ENCODE measurements at places on chromosomes 16 and 17.

DNA sequence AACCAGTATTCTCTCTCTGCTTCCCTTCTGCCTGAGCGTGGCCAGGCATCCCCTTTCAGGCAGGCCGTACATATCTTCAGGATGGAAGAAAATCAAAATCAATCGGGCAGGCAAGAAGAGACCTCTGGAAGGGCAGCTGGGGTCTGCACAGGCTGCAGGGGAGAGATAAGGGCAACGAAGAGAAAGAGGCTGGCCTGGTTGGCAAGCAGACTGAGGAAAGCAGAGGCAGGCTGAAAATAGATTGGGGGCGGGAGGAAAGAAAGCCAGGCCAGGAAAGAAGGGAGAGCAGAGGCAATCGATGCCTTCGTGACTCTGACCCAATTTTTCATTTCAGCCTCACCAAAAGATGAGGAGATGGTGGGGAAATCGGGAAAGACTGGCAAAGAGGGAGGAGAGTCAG, 18.1 kb downstream of the PIPOX start:
- no peak for DNase-seq

DNA sequence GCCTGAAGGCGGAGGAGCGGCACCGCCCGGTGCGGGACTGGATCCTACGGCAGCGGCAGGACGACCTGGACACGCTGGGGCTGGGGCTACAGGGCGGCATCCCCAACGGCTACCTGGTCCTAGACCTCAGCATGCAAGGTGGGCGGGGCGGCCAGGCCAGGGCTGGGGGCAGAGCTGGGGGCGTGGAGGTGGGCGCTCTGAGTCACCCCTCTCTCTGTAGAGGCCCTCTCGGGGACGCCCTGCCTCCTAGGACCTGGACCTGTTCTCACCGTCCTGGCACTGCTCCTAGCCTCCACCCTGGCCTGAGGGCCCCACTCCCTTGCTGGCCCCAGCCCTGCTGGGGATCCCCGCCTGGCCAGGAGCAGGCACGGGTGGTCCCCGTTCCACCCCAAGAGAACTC, 7.9 kb downstream of the MSLN start:
- DNase-seq = no peak

GRCh38 chr16:80174416-80174815, 366.4 kb upstream of the DYNLRB2 start:
- no peak for DNase-seq

DNA sequence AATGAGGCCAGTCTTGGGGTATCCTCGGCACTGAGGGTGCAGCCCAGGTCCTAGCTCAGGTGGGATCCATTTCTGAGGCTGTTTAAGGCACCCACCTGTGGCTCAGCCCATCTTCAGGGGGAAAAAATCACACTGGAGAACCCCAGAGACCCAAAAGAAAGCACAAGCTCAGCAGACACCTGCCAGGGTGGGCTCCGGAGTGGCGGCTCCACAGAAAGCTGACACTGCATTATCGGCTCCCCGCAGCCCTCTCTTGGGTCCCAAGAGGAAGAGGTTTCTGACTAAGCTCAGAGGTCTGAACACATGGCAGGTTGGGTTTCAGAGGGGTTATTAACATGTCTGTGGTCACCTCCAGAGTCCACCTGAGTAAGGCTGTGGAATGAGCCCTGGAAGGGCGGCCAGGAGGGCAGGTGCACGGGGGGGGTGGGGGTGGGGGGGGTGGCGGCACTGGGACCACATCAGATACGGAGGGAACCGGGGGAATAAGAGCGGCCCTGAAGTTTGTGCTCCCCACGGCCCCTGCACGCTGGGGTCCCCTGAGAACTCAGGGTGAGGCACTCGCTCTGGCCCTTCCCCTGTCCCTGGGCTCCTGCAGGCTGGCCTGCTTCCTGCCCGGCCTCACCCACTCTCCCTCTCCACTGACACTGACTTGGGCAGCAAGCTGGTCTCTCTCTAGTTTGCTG, 79.5 kb downstream of the TIMM22 start:
- DNase-seq = no peak

DNA sequence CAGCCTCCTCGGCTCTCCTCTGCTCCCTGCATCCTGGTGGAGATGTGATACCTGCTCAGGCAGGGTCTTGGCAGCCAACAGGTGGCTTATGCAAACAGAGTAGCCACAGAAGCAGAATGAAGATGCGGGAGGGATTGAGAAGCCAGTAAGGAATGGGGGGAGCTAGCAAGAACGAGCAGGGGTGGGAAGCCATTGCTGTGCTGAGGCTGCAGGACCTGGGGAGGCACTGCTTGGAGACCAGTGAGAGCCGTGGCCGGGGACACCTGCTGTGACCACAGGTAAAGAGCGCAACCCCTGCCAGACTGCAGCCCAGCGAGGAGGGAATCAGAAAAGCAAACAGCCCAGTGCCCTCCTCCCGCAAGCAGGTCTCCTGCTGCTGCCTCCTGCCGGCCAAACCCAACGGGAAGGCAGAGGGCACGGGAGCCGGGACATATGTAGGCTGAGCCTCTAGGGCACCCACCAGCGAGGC, 14.7 kb downstream of the AIPL1 start:
- peak; percentile 28 for DNase-seq

- DNase-seq = no peak
These were observed 59.5 kb downstream of the AKAP1 start for GRCh38 chr17:57144567-57144966.

DNA sequence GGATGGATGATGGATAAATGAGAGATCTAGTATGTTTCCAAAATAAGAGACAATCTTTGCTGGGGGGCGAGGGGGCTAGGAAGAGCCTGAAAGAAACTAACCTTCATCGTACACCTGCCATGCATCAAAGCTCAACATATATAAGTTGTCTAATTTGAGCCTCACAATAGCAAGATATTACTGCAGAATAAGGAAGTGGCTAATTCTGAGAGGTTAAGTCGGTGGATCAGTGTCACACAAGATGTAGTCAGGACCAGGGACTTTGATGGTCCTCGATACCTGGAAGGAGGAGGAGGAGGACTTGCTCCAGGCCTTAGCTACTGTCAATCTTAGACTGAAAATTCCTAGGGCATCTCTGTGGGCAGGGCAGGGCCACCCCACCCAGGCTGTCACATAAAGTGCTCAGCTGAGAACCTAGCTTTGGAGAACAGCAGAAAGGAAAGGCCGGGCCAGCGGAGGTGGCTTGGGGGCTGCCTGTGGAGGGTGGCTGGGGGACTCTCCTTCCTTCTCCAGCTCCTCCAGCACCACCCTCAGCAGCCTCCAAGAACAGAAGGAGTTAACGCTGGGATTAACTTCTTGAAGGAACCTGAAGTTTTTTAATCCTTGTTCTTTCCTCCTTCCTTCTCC, 460 bp upstream of the SLC13A2 start:
- DNase-seq = no peak

DNA sequence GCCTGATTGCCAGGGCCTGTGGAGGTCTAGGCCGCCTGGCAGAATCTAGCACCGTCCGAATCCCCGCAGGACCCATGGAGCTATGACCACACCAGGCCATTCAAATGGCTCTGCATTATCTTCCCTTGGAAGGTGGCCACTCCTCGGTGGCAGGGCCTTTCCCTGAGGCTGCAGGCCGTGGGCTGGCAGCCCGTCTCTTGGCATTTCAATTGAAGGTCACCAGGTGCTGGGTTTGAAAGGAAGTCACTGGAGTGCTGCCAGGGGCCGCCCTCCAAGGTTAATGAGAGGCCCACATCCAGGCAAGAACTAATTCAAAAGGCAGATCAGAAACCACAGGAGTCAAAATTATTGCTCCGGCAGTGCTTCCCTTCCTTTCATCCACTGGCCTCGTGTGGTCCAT, 27.7 kb upstream of the CACNG5 start:
- DNase-seq = no peak

DNA sequence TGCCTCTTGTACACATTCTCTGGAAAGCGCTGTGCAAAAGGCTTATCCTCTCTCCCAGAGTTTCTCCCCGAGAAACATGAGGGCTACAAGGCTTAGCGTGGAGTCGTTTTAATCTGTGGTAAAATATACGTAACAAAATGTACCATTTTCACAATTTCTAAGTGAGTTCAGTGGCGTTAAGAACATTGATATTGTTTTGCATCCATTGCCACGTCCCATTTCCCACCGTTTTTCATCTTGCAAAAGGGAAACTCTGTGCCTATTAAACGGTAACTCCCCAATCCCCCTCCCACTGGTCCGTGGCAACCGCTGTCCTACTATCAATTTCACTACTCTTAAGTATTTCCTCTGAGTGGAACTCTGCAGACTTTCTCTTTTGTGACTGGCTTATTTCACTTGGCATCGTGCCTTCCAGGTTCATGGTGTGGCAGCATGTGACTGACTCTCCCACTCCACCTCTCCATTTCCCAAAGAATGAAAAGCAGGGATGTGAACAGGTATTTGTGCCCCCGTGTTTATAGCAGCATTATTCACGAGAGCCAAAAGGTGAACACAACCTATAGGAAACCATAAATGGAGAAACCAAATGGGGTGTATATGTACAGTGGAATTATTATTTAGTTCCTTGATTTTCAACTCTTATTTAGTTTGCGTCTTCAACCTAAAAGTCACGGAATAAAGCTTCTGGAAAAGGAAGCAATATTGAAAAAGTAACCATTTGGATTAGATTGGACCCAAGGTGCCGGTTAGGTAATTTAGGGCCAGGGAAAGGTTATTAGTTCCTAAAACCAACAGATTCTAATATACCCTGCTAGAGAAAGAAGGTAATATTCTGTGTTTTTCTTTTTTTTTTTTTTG, 1.1 kb upstream of the USP32 start:
- peak; percentile 90 for DNase-seq

- no peak for DNase-seq
These were observed 18.1 kb downstream of the KATNB1 start for GRCh38 chr16:57753448-57754353.

DNA sequence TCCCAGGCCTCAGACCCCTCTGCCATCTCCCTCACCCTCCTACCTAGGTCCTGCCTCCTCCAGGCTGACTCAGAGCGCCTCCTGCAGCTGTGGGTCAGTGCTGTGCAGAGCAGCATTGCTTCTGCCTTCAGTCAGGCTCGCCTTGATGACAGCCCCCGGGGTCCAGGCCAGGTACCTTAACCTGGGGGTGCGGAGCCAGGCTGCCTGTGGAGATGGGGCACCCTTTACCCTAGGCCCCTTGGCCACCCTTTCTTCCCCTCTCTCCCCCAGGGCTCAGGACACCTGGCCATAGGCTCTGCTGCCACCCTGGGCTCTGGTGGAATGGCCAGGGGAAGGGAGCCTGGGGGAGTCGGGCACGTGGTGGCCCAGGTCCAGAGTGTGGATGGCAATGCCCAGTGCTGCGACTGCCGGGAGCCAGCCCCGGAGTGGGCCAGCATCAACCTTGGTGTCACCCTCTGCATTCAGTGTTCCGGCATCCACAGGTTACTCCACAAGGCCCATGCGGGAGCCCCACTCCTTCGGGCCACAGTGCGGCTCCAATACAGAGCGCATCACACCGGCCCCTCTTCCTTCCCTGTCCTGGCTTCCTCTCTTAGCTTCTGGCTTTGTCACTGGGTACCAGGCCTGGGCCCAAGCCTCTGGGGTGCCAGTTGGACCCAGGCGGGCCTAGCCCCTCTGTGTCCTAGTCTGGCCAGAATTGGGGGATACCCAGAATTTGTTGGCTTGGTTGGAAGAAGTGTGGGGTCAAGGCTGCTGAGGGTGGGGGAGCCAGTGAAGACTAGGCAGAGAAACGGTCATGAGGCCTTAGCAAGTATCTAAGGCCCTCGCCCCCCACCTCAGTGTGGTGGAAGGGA, 5.0 kb upstream of the KCTD11 start:
- no peak for DNase-seq

DNA sequence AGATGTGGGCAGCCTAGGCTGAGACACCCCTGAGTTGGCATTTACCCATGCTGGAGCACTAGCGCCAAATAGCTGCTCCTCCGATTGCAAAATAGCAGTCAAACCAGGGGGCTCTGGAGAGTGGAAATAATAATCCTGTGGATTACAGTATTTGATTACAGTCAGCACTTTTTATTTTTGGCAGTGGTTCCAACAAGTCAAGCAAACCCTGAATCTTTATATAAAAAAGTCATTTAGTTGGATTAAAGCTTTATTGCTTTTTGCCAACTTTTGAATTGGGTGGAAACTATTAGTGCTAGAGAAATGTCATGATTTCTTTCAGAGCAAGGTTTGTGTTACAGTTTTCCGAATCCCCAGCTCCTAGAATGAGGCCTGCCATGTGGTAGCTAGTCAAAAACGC, 99.3 kb upstream of the FAM20A start:
- DNase-seq = no peak

DNA sequence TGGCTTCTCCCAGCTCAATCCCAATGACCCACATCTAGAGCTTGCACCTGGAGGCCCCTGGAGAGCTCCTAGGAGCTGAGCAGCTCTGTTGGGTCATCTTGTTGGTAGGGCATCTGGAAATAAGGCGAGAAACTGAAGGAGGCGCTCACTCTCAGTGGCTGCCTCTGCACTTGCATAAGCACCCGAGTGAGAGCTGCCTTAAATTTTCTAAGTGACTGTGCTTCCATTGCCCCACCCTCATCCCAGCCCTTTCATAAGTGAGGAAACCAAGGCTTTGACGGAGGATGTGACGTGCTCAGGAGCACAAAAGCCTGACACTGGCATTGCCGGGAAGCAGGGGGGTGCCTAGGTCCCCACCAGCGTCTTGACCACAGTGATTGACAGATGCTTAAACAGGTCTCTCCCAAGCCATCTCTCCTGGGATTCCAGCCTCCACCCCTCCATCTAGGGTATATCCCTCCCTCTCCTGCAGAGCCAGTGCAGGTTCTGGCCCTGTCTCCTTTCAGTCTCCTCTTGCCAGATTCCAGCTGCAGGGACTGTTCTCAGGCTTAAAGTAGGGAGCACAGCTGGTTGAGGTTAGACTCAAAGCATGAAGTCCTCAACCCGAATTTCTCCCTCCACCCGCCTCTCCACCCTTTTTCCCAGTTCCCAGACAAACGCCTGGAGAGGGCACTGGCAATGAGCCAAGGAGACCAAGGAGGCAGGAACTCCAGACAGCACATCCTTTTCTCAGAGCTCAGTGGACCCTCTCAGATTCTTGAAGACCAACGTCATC, 113.7 kb downstream of the IRX5 start:
- DNase-seq = no peak

DNA sequence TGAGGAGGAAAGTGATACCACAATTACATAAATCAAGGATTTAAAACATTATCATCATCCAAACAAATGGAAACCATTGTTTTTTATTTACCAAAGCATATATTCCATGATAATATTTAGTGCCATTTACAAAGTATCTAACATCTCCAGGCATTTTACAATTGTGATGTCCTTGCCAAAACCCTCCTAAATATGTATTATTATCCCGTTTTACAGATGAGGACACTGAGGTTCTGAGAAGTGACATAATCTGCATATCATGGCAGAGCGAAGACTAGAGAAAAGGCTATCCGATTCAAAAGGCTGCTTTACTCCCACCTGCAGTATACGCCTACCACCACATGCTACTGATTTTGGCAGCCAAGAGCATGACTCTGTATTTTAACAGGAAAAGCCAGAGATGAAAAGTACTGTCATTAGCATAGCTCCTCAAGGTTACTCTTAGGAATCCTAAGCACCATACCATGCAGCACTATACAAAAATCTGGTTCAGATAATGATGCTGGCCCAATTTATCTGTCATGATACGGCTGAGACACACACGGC, 301.4 kb downstream of the CA10 start:
- no peak for DNase-seq

DNA sequence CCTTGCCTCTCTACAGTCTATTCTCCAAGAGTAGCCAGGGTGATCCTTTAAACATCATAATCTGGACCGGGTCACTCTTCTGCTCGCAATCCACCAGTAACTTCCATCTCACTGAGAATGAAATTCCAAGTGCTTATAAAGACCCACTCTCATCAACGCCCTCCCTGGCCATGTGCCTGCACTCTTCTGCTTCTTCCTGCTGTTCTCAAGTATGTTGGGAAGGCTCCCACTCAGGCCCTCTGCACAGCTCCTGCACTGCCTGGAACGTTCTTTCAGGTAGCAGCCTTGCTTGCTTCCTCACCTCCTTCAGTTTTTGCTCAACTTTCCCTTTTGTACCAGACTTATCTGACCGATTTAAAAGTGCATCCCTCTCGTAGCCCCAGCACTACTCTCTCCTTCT, 44.4 kb downstream of the BRD7 start:
- no peak for DNase-seq
